NCI-H2171 treated with DMSO at 0.1 percent for 48 hours (cell line): ENCODE measurements at places on chromosomes 7 and 10.

GRCh38 chr7:6590645-6591110 lies 857 bp downstream of the INTS15 start:
- peak; percentile 54 for DNase-seq

- no peak for DNase-seq
Observed at GRCh38 chr10:125848371-125848770, 25.0 kb downstream of the BCCIP start.

GRCh38 chr10:29648114-29648982 lies 13.6 kb upstream of the SVIL start:
- DNase-seq, result no peak

- DNase-seq, result no peak
Observed at GRCh38 chr7:70040051-70040450, 441.8 kb downstream of the AUTS2 start.

DNA sequence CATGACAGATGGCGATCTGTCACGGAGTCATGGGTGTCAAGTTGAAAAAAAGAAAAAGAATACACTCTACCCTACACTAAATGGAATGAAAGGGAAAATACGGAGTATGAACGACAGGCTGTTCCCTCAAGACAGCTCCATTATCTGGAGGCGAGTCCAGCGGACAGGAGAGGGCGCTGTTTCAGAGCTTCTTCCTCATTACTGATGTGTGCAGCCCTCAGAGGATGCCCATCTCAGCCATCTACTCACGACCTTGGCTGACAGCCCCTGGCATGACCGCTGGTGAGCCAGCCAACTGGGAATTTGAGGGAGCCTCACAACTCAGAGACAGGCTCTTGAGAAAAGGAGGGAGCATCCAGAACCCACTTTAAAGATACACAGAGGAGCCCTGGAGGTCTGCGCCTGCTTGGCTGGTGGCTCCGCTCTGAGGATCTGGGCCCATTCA lies 49.6 kb upstream of the SMNDC1 start:
- DNase-seq, result peak; percentile 67

DNA sequence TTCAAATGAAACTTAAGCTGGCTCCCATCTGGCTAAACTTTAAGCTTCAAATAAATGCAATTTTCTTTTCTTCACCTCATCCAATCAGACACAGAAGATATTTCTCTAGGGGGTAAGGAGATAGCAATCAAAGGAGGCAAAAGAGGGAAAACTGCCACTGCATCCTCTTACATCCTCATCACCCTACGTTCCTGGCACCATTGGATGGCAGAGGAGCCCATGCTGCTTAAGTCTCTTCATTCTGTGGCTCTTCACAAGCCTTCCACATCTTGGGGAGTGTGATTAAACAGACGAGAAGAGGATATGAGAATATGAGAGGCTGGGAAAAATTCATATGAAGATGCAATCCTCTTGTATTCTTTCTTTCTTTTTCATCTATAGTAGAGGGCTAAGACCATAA lies 345.7 kb upstream of the AOAH start:
- DNase-seq, result peak; percentile 86

- DNase-seq, result no peak
Observed at GRCh38 chr10:79581044-79581443, 20.8 kb upstream of the SFTPA2 start.

- no peak for DNase-seq
Observed at GRCh38 chr7:29612596-29612995, 49.0 kb downstream of the PRR15 start.
